ENCODE measurements at places on chromosomes 13 and 19.

DNA sequence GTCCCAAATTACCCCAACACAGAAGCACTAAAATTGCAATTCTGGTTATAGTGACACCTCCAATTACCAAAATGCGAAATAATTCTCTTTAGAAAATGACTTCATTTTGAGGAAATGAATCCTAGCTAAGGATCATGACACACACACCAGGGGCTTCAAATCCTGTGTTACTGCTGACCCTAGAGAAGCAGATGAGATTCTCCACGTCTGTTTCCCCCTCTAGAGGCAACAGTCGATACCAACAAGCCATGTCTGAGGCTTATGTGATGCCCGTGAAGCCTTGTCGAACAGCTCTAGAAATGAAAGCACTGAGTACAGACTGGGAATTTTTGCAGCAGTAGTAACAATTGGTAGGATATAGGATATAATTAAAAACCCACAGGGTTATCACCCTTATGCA is 153.6 kb upstream of the TMTC4 start:
- DNase-seq, result no peak

DNA sequence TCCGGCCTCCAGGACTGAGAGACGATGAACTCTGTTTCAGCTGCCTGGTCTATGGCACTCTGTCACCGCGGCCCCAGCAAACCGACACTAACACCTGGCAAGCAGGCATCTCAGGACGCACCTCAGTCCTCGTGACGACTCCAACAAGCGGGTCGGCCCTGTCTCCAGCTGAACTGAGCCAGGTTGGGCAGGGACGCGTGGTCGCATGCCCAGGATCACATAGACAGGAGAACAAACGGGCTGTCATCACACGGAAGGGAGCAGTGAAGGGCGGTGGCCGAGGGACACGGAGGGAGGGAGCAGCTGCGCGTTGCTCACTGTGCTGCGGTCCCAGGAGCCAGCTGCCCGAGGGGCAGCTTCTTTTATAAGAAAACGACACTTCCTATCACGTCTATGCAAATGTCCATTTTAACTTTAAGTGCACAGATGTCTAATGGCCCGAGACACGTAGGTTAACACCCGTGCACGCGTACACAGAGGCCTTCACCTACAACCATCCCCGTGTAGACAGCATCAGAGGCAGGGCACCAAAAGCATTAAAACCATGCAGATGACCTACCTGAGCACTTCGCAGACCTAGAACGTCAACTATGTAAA is 8.9 kb downstream of the SGTA start:
- no peak for DNase-seq

DNA sequence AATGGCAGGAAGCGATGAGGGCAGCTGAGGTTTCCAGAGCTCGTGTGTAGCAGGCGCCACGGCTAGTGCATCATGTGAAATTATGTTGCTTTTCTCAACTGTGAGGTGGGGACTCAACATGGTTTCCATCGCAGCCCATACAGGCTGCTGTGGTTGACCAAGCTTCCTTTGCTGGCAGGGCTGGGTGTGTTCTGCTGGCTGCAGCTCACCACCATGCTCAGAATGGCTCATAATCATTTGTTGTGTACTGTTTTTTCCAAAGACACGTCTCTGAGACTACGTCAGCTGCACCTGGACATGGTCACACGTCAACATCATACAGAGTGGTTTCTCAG is 16.1 kb upstream of the RASA3 start:
- no peak for DNase-seq

GRCh38 chr13:109846185-109846584 is 59.8 kb upstream of the IRS2 start:
- DNase-seq, result no peak

- DNase-seq, result no peak
These were observed 18.0 kb upstream of the RBM26 start for GRCh38 chr13:79423801-79424642.

GRCh38 chr13:92573467-92574057 is 653.0 kb upstream of the GPC6 start:
- DNase-seq, result no peak

DNA sequence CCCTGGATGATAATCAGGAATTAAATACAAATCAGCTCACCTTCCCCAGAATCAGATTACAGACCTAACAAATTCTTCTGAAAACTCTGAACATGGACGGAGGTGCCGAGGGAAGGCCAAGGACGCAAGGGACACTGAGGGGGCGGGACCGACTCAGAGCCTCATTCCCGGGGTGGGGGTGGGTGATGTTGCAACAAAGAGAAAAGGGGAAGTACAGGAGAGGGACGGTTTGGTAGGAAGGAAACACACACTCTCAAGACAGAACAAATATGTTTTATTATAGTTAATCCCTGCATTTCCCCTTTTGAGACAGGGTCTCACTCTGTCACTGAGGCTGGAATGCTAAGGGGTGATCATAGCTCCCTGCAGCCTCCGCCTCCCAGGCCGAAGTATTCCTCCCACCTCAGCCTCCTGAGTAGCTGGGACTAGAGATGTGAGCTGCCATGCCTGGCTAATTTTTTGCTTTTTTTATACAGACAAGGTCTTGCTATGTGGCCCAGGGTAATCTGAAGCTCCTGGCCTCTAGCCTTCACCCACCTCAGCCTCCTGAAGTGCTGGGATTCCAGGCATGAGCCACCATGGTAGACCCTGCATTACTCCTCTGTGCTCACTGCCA is 786 bp upstream of the LILRA2 start:
- no peak for DNase-seq

- DNase-seq, result no peak
These were observed at the start of gene MYO16 for GRCh38 chr13:108629181-108629752. Gene MYO16 (plus strand): TSS chr13:108629611. CDS start chr13:108629845, 234 bp downstream.

DNA sequence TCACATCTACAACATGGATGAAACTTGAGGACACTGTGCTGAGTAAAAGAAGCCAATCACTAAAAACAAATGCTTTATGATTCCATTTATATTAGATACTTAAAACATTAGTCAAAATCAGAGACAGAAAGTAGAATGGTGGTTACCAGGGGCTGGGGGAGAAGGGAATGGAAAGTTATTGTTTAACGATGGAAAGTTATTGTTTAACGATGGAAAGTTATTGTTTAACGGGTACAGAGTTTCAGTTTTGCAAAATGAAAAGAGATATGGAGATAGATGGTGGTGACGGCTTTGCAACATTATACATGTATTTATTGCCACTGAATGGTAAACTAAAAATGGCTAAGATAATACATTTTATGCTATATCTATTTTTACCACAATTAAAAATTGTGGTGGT is 160.6 kb downstream of the TUBA3C start:
- no peak for DNase-seq

GRCh38 chr13:28494778-28495537 is at the start of gene FLT1:
Gene FLT1 (minus strand): TSS chr13:28495128. CDS start chr13:28494843, 285 bp downstream.
- no peak for DNase-seq

DNA sequence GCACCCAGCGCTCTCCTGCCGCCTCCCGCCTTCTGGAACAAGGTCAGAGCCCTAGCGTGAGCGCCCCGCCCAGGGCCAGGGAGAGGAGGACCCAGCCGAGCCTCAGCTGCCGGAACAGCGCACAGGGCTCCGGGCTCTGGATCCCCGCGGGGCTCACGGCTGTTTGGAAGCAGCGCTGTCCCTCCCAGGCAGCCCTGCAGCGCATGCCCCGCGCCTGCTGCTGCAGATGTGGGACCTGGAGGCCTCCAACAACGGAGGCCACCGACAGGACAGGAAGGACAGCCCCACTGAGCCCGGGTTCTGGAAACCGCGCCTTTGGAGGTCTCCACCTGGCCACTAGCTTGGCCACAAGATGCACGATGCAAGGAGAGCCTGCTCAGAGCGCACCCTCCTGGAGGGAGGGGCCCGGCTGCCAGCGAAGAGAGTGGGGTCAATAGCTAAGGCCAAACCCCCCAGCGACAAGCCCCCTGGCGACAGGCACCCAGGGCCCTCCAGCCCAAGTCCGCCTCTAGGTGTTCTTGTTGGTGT is 12.6 kb downstream of the ZSCAN18 start:
- DNase-seq, result no peak

DNA sequence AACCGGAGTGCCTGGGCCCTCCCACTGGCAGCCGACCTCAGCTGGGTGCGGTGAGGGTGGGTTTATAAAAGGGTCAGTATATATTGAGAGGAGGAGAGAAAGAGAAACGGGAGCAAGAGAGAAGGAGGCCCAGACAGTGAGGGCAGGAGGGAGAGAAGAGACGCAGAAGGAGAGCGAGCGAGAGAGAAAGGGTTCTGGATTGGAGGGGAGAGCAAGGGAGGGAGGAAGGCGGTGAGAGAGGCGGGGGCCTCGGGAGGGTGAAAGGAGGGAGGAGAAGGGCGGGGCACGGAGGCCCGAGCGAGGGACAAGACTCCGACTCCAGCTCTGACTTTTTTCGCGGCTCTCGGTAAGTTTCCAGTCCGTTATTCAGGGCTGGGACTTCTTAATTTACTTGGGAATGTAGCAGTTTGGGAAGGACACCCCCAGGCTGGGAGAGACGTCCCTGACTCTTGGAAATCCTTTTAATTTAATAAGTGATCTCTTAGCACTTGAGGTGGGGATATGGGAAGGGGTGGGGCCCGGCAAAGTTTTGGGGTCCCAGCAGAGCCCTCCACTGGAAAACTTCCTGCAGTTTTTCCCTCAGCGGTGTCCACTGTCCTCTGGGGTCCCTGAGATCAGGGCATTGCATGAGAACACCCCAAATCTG is at the start of gene EMP3:
Gene EMP3 (plus strand): TSS at position 288 of the 646 bp plus-strand sequence. CDS start 1,293 bp downstream, outside the sequence.
- no peak for DNase-seq

- no peak for DNase-seq
These were observed 138.9 kb downstream of the OLFM4 start for GRCh38 chr13:53167561-53167960.
